ENCODE measurements at places on chromosomes 7 and 10. TPM values are rescaled to one million over a fixed set of nuclear protein-coding genes. Genes with fewer than 3 reads are reported as not detected.

The GPR26 gene
- not detected for total RNA-seq

The MYL10 gene
- not detected for total RNA-seq

The CAV2 gene
- not detected for total RNA-seq

The COBL gene
- total RNA-seq: not detected

The ANKRD7 gene
- 0.66 TPM for total RNA-seq

The AKR1C4 gene
- not detected for total RNA-seq

The FXYD4 gene
- total RNA-seq: not detected

The C10orf67 gene
- not detected for total RNA-seq

The FBXO24 gene
- total RNA-seq: 0.45 TPM

The VWDE gene
- total RNA-seq: 4.4 TPM

The CTTNBP2 gene
- total RNA-seq: not detected

The HECW1 gene
- not detected for total RNA-seq

The PRKCQ gene
- total RNA-seq: 60.9 TPM

The NRAP gene
- total RNA-seq: not detected

The CYP2C8 gene
- not detected for total RNA-seq

The EPHB6 gene
- total RNA-seq: 7.0 TPM

The GDF2 gene
- total RNA-seq: not detected

The JAKMIP3 gene
- 0.08 TPM for total RNA-seq

The EGR2 gene
- total RNA-seq: 1.3 TPM
